Tongue (tissue), 3 donors: ENCODE measurements at places on chromosomes 1 and 21.

GRCh38 chr21:15015622-15016471 lies 49.0 kb downstream of the NRIP1 start:
- no peak for DNase-seq

GRCh38 chr1:205878026-205878425 lies 28.1 kb upstream of the PM20D1 start:
- no peak for DNase-seq

DNA sequence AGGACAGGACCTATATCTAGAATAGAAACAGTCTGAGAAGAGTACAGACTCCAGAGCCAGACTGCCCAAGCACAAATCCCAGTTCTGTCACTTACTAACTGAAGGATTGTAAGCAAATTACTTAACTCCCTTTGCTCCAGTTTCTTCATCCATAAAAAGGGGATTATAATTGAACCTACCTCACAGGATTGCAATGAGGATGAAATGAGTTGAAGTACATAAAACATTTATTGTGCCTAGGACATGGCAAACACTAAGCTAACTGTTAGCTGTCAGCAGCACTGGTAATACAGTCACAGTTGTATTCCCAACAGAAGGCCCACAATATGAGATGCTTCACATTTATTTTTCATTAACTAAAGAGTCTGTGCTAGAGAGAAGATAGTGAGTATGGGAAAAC lies 33.9 kb downstream of the MCOLN2 start:
- DNase-seq: no peak

DNA sequence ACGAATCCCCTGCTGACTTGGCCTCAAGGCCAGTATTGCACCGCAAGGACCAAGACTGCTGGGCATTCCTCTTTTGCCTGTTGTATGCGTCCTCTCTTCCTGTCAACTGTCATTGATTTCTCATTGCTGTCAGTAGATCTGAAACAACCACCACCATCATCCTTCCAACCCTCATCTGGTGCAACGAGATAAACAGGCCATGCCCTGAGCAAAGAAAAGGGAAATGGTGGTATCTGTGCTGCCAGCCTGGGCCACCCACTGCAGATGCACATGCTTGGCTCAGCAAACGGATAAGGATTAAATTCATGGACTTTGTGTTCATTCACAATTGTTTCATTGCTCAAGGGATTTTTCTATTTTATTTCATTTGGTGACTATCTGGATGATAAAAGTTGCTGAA lies 13.6 kb downstream of the OXCT2 start:
- DNase-seq: no peak

GRCh38 chr1:6224718-6225117 lies 11.0 kb downstream of the ICMT start:
- DNase-seq: no peak

GRCh38 chr1:154866257-154867063 lies 3.6 kb downstream of the KCNN3 start:
- no peak for DNase-seq
